ENCODE measurements at places on chromosomes 7 and 10.

DNA sequence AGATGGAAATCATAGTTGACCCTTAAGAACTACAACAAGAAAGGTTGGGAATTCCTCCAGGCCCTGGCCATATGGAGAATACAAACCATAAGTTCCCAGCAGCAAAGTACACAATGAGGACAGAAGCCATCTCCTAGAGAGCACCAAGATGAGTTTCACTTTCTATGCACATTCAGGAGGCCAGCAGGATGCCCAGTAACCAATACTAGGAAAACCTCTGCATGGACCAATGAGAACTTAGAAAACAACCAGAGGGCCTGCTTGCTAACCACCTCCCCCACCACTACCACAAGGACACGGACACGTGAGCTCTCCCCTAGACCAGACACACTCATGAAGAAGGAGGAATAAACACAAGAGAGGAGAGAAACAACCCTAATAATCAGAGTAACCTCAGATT lies 56.3 kb downstream of the IFIT5 start:
- no peak for DNase-seq

- DNase-seq, result no peak
These were observed 16.4 kb downstream of the TBXAS1 start for GRCh38 chr7:139845443-139845805.

GRCh38 chr10:112330162-112330561 lies 43.8 kb upstream of the ACSL5 start:
- no peak for DNase-seq

DNA sequence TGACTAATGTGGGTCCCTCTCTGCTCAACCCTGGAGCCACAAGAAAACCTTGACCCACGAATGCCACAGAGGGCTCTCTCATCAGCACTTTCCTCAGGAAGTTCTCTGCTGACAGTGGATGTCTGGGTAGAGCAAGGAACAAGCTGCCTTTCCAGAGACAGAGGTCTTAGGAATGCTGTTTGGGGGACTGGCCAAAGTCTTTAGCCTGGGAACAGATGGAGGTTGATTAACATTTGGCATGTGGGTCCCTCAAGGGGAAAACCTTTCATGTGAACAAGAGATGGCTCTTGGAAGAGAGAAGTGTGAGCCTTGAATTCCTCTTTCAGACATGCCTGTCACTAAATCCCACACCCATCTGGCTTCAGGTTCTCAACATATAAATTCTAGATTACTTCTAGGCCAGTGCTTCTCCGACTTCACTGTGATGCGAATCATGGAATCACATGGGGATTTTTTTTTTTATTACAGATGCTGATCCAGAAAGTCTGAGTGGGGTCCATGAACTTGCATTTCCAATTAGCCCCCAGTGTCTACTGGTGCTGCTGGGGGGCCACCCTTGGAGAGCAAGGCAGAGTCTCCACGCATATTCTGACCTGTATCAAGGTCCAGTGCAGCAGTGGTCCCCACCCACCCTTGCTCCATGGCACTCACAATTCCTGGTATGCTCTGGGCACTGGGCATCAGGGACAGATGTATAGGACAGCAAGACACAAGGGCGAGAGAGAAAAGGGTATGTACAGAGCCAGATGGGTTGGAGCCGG lies 360.4 kb downstream of the CXCL12 start:
- no peak for DNase-seq

GRCh38 chr7:96685755-96686154 lies 23.9 kb downstream of the SEM1 start:
- DNase-seq, result no peak

GRCh38 chr10:62045765-62046521 lies 144.4 kb downstream of the ARID5B start:
- peak; percentile 24 for DNase-seq

GRCh38 chr10:112332509-112333228 lies 41.2 kb upstream of the ACSL5 start:
- no peak for DNase-seq
